Cortex of kidney (tissue), 1 donor: ENCODE measurements at places on chromosomes 13 and 19.

DNA sequence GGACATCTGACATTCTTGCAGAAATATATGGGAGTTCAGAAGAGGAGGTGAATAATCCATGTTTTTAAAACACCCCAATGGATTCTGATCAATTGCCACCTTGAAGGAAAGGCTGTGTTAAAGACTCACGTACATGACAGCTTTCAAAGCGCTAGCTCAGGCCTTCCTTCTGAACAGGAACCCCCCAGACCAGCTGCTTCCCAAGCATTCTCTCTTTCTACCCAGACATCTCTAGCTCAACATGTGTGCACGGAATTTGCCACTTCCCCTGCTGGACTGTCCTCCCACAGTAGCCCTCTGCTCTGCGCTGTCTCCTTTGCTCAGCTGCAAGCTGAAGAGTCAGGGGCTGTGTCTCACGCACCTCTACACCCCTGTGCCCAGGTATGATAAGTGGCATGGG is 54.5 kb downstream of the STK24 start:
- no peak for DNase-seq

DNA sequence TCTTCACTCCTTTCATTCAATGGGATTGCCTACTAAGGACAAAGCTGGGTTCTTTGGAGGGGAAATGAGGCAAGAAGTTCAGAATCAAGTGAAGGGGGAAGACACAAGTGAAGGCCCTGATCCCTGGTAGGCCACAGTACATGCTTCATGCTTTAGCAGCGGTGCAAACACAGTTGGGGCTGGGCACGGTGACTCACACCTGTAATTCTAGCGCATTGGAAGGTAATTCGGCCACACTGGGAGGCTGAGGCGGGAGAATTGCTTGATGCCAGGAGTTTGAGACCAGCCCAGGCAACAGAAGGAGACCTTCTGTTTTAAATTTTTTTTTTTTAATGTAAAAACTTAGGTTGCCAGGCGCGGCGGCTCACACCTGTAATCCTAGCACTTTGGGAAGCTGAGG is 23.4 kb upstream of the GATAD2A start:
- DNase-seq = no peak

- no peak for DNase-seq
Observed at GRCh38 chr19:3813473-3814392, 27.6 kb upstream of the MATK start.

- DNase-seq = no peak
Observed at GRCh38 chr19:5216141-5216847, 124.3 kb downstream of the PTPRS start.

DNA sequence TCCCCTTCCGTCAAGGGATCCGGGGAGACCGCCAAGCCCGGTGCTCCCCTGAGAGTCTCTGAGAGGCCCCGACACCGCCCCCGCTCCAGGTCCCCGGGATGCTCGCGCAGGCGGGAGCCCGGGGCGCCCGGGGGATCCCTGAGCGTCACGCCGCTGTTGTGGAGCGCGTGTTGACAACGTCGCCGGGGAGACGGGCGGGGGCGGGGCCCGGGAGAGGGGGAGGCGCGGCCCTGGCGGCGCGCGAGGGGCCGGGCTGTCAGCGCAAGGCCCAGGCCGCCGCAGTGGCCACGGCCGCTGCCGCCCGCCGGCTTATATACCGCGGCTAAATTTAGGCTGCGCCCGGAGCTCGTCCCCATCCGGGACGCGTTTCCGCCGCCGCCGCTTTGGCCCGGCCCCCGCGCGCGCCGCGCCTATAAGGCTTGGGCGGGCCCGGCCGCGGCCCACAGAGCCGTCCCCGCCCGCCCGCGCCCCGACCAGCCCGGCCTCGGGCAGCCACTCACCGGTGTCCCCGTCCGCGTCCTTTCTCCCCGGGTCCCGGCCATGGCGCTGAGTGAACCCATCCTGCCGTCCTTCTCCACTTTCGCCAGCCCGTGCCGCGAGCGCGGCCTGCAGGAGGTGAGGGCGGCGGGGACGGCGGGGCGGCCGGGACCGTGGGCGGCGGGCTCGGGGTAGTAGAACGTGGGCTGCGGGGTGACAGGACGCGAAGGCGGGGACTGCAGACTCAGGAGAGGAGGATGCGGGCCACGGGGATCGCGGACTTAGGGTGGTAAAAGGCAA is at the start of gene KLF2:
Gene KLF2 (plus strand): TSS at position 443 of the 777 bp plus-strand sequence. CDS start 98 bp downstream, at position 541.
- DNase-seq = no peak

DNA sequence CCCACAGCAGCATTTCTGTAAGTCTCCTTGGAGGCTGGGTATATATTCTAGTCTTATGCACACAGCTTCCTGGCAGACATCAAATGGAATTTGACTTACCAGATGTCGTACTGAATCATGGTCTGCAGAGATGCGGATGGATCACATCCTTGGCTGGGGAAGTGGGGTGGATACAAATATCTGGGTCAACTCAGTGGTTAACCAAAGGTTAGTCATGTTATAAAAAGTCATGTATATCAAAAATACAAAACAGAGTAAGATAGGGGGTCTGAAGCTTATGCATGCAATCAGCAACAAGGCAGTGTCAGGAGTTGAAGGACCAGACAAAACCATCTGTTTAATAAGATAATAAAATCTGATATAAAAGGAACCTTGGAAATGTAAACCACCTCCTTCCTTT is 61.9 kb downstream of the WASF3 start:
- no peak for DNase-seq

- no peak for DNase-seq
Observed at GRCh38 chr19:37990362-37990761, 83.4 kb downstream of the SIPA1L3 start.

- DNase-seq = no peak
Observed at GRCh38 chr13:27406178-27406939, 18.1 kb upstream of the GTF3A start.

GRCh38 chr19:20078581-20079031 is 806 bp downstream of the ZNF90 start:
- no peak for DNase-seq

DNA sequence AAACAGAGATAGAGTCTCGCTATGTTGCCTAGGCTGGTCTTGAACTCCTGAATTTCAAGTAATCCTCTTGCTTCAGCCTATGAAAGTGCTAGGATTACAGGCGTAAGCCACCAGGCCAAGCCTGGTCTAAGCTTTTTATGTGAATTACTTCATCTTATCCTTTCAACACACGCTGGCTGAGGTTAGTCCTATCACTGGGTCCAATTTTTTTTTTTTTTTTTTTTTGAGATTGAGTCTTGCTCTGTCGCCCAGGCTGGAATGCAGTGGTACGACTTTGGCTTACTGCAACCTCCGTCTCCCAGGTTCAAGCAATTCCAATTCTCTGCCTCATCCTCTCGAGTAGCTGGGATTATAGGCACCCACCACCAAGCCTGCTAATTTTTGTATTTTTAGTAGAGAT is 10.4 kb downstream of the MYO1F start:
- DNase-seq = no peak

- DNase-seq = no peak
Observed at GRCh38 chr13:67588607-67589006, 358.5 kb upstream of the PCDH9 start.

DNA sequence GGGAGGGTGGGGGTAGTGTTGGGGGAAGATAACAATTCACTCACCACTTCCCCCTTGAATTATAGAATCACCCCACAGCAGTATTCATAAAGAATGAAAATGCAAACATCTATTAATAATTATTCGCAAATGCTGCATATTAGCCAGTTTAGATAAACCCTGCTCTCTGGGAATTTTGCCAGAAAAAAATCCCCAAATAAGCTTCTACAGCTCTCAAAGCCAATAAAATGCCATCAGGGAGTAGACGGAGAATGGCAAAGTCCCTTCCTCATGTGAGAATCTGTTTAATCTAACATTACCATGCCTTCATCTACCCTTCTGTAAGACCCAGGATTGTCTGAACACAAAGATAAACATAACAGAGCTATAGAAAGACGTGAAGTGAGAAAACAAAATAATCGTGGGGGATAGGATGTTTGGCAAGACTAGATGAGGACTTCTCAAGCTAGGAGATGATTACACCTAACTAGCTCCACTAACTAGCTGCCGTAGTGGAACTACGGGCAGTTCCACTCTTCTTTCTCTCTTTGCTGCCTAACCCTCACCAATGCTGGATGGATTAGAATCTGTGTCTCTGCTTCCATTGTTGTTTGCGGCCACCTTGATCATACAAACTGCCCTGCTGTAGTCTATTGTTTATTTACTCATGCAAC is 32.4 kb upstream of the CACNA1A start:
- DNase-seq = no peak
